ENCODE measurements at places on chromosomes 4 and X.
A peak's percentile ranks its signal among the peaks of the same experiment; 100 is the strongest.

DNA sequence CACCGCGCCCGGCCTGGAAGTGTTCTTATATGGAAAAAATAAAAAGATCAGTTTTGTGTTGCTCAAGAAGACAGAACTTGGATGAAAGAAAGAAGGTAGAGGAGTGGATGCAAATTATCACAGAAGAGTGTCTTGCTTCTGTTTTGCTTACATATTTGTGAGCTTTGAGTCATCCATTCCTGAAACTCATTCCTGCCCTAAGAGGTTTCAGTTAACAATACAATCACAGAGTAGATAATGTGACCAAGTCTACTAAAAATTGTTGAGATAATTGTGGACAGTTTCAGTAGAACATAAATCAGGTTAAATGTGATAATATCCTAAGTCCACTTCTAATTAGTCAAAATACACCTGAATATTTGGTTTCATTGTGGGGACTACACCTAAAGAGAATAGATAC, 26.4 kb upstream of the LRCH2 start:
- DNase-seq: peak; percentile 49

DNA sequence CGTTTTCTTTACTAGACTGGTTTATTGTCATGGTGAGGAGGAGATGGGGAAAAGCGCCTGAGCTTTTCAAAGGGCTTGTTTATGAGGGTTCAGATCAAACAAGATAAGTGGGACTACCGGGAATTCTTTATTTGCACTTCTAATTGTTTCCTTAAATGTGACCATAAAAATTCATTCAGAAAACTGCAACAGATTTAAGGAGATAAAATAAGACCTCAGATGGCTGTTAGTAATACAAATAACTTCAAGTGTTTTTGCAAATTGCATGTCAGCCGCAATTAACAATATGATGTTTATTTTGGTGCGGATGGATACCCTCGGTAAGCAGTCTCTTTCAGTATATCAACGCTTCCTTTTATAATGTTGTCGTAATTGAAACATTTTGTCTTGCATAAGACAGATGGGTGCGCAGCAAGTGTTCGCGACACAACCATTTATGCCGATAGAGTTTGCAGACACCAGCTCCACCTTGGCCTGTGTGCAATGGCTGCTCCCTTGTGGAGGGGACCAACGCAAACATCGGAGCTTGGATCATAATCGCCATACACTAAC, 151.0 kb downstream of the C4orf33 start:
- no peak for DNase-seq

- DNase-seq: peak; percentile 62
Measured at GRCh38 chr4:56764775-56765174, 56.7 kb downstream of the SPINK2 start.

DNA sequence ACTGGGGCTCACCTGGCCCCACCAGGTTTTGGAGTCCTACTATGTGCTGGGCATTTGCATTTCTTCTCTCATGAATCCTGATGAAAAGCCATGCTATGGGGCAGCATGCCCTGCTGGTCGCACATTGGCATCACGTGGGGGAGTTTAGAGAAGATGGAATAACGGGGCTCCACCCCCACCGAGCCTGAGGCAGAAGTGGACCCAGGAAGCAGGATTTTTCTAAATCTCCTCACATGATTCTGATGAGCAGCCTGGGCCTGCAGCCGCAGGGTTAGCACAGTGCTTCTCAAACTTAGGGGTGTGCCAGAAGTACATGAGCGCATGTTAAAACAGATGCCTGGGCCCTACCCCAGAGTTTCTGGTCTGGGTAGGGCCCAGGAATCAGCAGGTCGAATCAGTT, 4.6 kb upstream of the SORCS2 start:
- no peak for DNase-seq

DNA sequence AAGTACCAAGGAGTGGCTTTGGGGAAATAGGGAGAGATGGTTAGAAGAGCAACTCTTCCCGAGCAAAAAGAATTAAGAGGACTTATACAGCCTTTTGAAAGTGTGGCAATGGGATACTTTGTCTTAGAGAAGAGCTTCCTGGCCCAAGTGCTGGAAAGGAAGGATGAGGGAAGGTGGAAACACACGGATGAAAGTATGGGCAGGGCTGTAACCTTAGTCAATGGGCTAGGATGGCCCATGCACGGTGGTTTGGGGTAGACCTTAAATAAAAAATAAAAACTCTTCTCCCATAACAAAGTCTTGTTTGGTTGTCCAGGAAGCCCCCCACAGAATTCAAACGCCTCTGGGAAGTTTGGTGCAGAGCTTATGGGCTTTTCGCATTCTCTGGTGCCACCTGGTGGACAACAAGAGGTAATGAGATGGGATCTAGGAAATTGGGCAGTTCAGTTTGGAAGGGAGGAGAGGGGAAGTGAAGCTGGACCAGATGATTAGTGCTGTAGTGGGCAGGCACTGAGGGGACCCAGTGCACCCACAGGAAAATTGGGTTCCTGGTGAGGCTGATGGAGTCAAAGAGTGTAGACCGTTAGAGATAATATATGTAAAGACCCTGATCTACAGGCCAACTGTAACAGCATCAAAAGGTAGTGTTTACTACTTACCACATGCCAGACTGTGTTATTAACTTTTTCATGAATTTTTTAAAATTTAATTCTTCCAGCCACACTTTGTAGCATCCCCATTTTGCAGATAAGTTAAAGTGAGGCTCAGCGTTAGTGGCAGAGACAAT, 13.8 kb upstream of the ENOX2 start:
- DNase-seq: peak; percentile 44

GRCh38 chr4:136687118-136687517, 845.2 kb downstream of the PCDH18 start:
- no peak for DNase-seq

DNA sequence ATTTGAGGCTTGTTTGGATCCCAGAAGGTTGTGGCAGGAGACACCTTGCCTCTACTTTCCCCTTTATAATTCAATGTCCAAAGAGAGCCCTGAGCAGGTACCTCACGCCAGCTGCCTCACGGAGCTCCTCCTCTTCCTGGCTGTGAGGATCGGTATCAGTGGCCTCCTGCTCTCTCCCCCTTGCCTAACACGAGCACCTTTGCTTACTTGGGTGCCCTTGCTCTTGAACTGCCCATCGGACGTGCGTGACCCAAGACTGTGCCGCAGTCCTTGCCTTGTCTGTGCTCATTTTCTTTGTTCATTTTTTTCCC, 27.8 kb upstream of the MSANTD1 start:
- DNase-seq: no peak

DNA sequence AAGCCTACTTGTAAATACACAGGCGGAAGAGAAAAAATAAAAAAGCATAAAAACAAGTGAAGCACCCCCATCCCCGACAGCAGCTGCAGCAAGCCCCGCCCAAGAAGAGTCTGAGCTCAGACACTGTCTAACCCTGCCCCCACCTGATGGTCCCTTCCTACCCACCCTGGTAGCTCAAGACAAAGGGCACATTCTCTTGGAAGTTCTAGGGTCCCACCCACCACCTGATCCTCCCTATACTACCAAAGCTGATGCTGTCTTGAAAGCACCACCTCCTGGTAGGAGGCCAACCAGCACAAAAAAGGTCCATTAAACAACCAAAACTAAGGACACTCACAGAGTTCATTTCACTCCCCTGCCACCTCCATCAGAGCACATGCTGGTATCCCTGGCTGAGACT, 308.2 kb downstream of the KLHL13 start:
- no peak for DNase-seq

DNA sequence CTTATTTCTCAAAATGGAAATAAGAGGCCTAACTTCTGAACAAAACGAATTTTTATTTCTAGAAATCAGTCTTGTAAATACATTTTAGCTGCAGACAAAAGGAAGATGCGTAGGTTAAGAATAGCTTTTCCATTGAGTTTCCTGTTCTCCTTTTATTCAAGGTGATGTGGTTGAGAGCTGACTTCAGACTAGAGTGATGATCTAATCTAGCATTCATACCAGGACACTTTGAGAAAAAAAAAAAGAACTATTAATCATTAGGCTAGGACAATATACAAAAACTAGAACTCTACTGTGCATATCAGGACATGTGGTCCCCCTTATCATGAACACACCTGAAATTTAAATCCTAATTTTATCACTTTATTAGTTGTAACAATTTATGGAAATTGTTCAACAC, 884.5 kb upstream of the EPHA5 start:
- DNase-seq: no peak

GRCh38 chrX:18003876-18004275, 142.8 kb upstream of the RAI2 start:
- DNase-seq: no peak

GRCh38 chr4:185640811-185641675, 105.7 kb upstream of the PDLIM3 start:
- DNase-seq: peak; percentile 84

- DNase-seq: peak; percentile 58
Measured at GRCh38 chr4:106690487-106690886, 321.9 kb upstream of the GIMD1 start.

DNA sequence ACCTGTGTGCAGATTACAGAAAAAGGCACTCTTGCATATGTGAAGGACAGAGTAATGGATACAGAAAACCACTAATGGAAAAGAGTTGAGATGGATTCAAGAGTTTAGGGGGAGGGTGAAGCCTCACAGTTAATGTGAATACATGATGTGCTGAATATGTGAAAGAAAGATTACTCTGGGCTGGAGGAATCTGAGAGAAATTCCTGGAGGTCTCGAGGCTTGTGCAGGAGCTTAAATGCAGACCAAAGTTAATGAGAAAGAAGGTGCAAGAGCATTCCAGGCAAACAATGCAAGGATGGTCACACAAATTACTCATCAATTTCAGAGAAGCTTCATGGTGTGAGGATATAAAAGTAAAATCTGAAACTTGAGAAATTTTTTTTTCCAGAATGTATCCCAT, 768.8 kb downstream of the STPG2 start:
- DNase-seq: no peak

DNA sequence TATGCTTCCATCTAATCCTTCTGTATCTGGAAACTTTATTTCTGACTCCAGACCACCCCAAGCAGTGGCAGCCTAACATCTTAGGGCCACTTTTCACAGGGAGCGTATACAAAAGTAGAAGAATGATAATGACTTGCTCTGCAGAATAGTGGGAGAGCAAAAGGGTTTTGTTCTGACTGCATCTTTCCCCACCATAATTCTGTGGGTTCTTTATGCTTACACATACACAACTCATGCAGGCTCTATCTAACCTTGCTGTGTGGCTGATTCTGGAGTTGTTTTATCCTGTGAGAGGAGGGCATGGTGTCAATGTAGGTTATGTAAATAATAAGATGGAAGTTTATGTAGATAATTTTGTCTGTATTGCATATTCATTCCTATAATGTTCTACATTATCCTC, 42.4 kb upstream of the NDNF start:
- no peak for DNase-seq

DNA sequence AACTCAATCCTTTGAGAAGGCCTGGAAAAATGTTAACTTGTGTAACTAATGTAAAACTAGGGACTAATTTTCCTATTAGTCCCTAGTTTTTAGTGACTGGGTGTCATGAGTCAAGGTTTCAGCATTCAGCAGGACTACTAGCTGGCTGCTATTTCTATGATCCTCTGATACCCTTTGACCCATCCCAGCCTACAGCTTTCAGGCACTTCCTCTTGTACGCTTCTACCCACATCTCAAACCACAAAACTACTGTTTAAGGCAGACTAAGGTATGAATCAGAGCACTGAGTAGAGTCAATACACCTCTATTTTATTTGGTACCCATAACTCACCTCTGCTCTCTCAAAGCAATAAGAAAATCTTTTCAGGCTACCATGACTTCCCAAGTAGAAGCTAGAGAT, 809.6 kb downstream of the PDHA2 start:
- DNase-seq: no peak

DNA sequence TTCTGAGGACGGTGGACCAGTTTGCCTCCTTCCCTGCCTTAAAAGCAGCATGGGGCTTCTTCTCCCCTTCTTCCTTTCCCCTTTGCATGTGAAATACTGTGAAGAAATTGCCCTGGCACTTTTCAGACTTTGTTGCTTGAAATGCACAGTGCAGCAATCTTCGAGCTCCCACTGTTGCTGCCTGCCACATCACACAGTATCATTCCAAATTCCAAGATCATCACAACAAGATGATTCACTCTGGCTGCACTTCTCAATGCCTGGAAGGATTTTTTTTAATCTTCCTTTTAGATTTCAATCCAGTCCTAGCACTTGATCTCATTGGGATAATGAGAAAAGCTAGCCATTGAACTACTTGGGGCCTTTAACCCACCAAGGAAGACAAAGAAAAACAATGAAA, 255.3 kb downstream of the RAPGEF2 start:
- peak; percentile 88 for DNase-seq

DNA sequence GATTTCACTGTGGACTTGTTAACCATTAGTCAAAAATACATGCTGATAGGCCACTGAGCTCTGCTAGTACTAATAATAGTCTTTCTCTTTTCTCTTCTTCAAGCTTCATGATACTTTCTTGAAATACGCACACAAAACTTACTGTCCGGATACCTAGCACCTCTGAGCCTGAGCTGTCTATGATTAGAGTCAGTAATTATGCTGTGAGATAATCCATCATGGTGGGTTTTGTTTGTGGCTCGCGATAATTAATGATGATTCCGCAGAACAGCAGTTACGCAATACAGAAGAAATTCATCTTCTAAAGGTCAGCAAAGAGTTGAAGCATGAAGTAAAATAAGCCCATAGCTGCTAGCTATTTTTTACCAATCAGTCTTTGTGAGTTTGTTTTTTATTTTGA, 511.5 kb upstream of the GALNT7 start:
- DNase-seq: no peak

All from AG10803 (cell line).